Regular cardiac myocyte (primary cell): ENCODE measurements at places on chromosomes 11 and 22. TPM values are rescaled to one million over a fixed set of nuclear protein-coding genes. Genes with fewer than 3 reads are reported as not detected.

The OR52N4 gene
- total RNA-seq = not detected in 2 replicates

The MOGAT2 gene
- total RNA-seq = not detected in 2 replicates

The DYNC2H1 gene
- 21.3 and 57.2 TPM in 2 replicates for total RNA-seq

The SAA4 gene
- not detected in 2 replicates for total RNA-seq

The UCP2 gene
- 0.56 and 0.77 TPM in 2 replicates for total RNA-seq

The GAS2L1 gene
- 7.6 and 12.5 TPM in 2 replicates for total RNA-seq

The GRIK4 gene
- under 0.01 TPM in 1 of 2 replicates, not detected in the other for total RNA-seq

The PATE4 gene
- total RNA-seq = not detected in 2 replicates
